Kidney (tissue), 22 donors: ENCODE measurements at places on chromosomes 4 and X.

DNA sequence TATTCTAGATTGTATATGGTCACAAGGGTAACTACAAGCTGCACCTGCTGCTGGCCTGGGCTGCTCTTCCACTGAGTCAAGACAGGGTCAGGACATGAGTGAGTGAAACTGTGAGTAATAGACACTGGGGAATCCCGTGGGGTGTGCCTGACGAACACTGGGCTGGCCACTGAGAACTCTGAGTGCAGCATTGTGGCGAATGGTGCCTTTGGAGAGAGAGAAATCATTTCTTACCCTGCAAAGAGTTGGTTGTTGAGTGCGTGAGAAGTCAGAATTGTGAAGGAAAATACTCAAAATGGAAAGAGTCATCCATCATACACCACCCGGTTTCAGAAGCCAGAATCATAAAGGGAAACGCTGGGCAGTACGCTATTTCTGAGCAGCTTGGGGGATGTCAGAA is 43.1 kb upstream of the LSM6 start:
- H3K27ac ChIP-seq, result no peak overlapping the region
- H3K4me3 ChIP-seq, result no peak overlapping the region
- no peaks in the 10 kb centered on the region for H3K36me3 ChIP-seq
- DNase-seq, result no peak
- no peaks in the 10 kb centered on the region for H3K27me3 ChIP-seq

DNA sequence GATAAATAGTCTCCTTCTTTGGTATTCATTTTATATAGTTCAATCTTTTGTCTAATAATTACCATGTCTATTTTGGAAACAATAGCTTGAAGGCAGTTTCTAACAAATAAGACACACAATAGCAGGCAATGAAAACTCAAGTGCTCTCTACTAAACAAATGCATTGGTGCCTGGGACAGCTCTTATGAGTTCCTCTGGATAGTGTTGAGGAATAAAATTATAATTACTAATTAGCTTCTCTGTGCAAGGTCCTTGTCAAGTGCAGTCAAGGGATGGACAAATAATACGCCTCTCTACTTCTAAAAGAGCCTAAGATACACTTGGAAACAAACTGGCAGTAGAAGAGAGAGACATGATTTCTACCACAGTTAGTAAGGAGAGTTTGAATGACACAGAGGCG is 229.0 kb upstream of the GLRA2 start:
- H3K4me1 ChIP-seq, result no peaks in the 10 kb centered on the region
- no peak overlapping the region for H3K27ac ChIP-seq
- no peaks in the 10 kb centered on the region for H3K36me3 ChIP-seq
- H3K27me3 ChIP-seq, result no peaks in the 10 kb centered on the region
- no peak for DNase-seq
- H3K4me3 ChIP-seq, result no peak overlapping the region

- H3K4me3 ChIP-seq, result no peak overlapping the region
- H3K36me3 ChIP-seq, result no peaks in the 10 kb centered on the region
- no peaks in the 10 kb centered on the region for H3K4me1 ChIP-seq
- no peak overlapping the region for H3K27ac ChIP-seq
- DNase-seq, result no peak
Observed at GRCh38 chr4:55020131-55020530, 105.3 kb downstream of the KDR start.

DNA sequence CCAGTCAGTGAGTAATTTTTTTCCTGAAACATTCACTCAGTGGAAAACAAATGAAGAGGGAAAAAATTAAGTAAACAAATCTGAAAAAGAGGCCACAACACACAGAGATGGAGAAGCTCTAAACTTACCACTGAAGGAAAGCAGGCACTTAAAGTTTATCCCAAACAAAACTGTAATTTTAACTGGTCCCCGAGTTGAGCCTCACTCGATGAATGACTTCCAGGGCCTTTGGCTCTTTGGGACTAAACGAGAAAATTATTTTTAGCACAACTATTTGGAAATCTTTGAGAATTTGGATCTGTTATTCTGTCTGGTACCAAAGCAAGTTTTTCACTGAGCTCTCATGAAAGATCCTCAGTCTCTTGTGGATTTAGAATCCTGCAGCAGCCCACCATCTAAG is at the start of gene C1QTNF7:
TSS of gene C1QTNF7 (plus strand) at position 333 of the 400 bp plus-strand sequence. CDS start 7,711 bp downstream, outside the sequence.
- H3K27me3 ChIP-seq, result no peaks in the 10 kb centered on the region
- no peak within 1 kb of the TSS for H3K27ac ChIP-seq
- no peaks in the 10 kb centered on the region for H3K36me3 ChIP-seq
- H3K4me1 ChIP-seq, result no peaks in the 10 kb centered on the region
- no peak for DNase-seq
- no peak within 1 kb of the TSS for H3K4me3 ChIP-seq

DNA sequence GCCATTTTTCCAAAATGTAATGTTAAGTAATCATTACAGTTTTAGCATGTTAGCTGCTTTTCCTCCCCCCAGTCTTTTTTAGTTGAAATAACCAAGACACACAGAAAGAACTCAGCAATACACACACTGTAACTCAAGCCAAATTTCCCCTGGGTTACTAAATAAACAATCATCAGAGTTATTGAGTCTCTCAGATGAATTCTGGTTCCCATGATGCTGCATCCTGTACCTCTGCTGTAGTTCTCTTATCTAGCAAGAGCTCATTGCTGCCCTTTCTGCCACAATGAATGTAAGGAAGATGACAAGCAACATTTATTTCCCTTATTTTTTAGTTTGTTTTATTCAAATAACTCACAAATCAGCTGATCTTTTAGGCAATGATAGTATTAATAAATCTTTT is 185.1 kb downstream of the ARHGAP6 start:
- no peak overlapping the region for H3K4me3 ChIP-seq
- no peak for DNase-seq
- no peak overlapping the region for H3K27ac ChIP-seq
- no peaks in the 10 kb centered on the region for H3K36me3 ChIP-seq
- H3K4me1 ChIP-seq, result no peaks in the 10 kb centered on the region

DNA sequence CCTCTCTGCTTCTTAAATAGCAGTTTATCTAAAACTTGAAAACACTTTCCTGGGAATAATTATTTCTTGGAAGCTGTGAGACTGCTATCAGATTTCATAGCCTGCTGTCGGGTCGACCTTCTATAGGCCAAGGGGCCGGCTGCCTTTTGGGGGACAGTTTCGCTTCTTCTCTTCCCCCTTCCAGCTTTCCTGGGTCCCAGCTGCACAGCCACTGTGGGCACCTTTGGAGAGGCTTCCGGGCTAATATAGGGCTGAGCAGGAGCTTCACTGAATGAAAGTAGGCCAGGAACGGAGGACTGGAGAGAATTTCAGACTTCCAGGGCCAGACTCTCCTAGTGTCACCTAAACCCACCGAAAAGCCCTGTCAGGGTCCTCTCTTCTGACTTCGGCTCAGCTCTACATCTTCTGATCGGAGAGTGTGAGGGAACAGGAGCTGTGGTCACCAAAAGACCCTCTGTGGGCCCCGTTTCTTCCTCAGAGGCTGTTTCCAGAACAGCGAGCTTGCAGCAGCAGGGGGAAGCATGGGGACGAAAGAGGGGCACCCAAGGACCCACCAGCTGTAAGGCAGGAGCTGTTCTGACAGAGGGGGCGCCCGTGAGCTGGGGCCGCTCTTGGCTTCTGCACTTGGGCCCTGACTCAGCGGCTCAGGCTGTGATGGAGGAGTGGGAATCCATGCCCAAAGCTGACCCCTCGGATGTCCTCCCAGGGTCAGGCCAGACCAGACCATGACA is 620.6 kb downstream of the BCOR start:
- H3K4me3 ChIP-seq, result no peak overlapping the region
- no peaks in the 10 kb centered on the region for H3K36me3 ChIP-seq
- H3K4me1 ChIP-seq, result no peaks in the 10 kb centered on the region
- H3K27ac ChIP-seq, result no peak overlapping the region

DNA sequence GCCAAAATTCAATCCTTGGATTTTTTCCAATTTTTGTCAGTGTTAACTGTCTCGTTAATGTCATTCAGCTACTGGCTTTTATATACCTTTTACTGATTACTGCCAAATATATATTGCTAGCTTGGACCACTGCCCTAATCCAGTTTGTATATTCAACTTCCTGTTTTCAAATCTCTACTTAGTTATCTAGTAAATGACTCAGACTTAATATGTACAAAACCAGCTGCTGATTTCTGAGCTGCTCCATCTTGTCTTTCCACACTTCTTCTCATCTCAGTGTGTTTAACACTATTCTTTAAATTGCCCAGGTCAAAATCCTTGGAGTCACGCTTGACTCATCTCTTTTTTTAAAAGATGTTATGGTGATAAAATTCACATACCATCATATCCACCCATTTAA is 1196.7 kb downstream of the RAPGEF2 start:
- no peak overlapping the region for H3K4me3 ChIP-seq
- no peak overlapping the region for H3K27ac ChIP-seq
- no peaks in the 10 kb centered on the region for H3K27me3 ChIP-seq
- DNase-seq, result no peak
- no peaks in the 10 kb centered on the region for H3K36me3 ChIP-seq

DNA sequence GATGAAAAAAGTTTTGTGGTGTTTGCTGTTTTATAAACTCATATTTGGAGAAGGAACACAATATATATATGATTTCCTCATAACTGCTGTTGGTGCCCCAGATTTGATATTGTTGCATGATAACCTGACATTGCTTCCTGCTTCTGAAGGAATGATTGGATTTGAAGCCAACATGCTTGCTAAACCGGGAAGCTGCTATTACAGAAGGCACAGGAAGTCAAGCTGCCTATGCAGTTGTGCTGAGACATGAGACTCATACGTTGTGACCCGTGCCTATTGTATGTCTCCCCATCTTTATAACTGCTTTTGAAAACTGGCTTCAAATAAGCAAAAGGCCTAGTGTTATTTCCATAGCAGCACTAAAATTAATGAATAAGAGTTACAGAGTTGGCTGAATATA is 32.9 kb downstream of the GAB1 start:
- DNase-seq, result no peak
- no peaks in the 10 kb centered on the region for H3K36me3 ChIP-seq
- H3K27ac ChIP-seq, result no peak overlapping the region
- H3K4me1 ChIP-seq, result peaks cover 11% of the 10 kb centered on the region

DNA sequence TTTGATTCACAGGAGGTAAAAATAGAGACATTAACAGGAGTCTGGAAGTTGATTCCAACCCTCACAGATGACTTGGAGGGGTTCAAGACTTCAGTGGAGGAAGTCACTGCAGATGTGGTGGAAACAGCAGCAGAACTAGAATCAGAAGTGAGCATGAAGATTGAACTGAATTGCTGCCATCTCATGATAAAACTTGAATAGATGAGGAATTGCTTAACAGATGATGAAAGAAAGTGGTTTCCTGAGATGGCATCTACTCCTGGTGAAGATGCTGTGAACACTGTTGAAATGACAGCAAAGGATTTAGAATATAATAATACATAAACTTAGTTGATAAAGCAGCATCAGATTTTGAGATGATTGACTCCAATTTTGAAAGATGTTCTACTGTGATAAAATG is 76.5 kb downstream of the RELL1 start:
- H3K4me1 ChIP-seq, result no peaks in the 10 kb centered on the region
- H3K4me3 ChIP-seq, result no peak overlapping the region
- no peaks in the 10 kb centered on the region for H3K36me3 ChIP-seq
- no peak overlapping the region for H3K27ac ChIP-seq
- no peaks in the 10 kb centered on the region for H3K27me3 ChIP-seq

- H3K4me3 ChIP-seq, result no peak overlapping the region
- no peaks in the 10 kb centered on the region for H3K27me3 ChIP-seq
- no peak overlapping the region for H3K27ac ChIP-seq
- H3K36me3 ChIP-seq, result no peaks in the 10 kb centered on the region
Observed at GRCh38 chr4:2301806-2302205, 39.9 kb upstream of the MXD4 start.

- no peaks in the 10 kb centered on the region for H3K36me3 ChIP-seq
- DNase-seq, result peak; percentile 78
- H3K27ac ChIP-seq, result no peak overlapping the region
- H3K4me3 ChIP-seq, result no peak overlapping the region
- peaks cover 8% of the 10 kb centered on the region for H3K27me3 ChIP-seq
- H3K4me1 ChIP-seq, result no peaks in the 10 kb centered on the region
Observed at GRCh38 chr4:1463088-1463926, 57.1 kb upstream of the NKX1-1 start.

GRCh38 chr4:74044677-74045076 is 6.2 kb upstream of the CXCL3 start:
- no peaks in the 10 kb centered on the region for H3K36me3 ChIP-seq
- no peak overlapping the region for H3K4me3 ChIP-seq
- H3K27ac ChIP-seq, result no peak overlapping the region
- no peaks in the 10 kb centered on the region for H3K27me3 ChIP-seq

GRCh38 chr4:16663732-16664131 is 234.7 kb downstream of the LDB2 start:
- no peaks in the 10 kb centered on the region for H3K36me3 ChIP-seq
- H3K27ac ChIP-seq, result no peak overlapping the region
- no peak overlapping the region for H3K4me3 ChIP-seq
- DNase-seq, result no peak
- no peaks in the 10 kb centered on the region for H3K27me3 ChIP-seq
- H3K4me1 ChIP-seq, result no peaks in the 10 kb centered on the region

- no peaks in the 10 kb centered on the region for H3K27me3 ChIP-seq
- peaks cover 6% of the 10 kb centered on the region for H3K36me3 ChIP-seq
- no peak overlapping the region for H3K4me3 ChIP-seq
- H3K27ac ChIP-seq, result no peak overlapping the region
- H3K4me1 ChIP-seq, result peaks cover 11% of the 10 kb centered on the region
- DNase-seq, result no peak
Observed at GRCh38 chrX:2708592-2709188, 17.6 kb downstream of the CD99 start.

- peaks cover 2% of the 10 kb centered on the region for H3K4me1 ChIP-seq
- no peak overlapping the region for H3K4me3 ChIP-seq
- no peak for DNase-seq
- H3K27ac ChIP-seq, result peak overlapping the region; percentile 24
Observed at GRCh38 chr4:74768857-74769525, 25.3 kb downstream of the BTC start.

DNA sequence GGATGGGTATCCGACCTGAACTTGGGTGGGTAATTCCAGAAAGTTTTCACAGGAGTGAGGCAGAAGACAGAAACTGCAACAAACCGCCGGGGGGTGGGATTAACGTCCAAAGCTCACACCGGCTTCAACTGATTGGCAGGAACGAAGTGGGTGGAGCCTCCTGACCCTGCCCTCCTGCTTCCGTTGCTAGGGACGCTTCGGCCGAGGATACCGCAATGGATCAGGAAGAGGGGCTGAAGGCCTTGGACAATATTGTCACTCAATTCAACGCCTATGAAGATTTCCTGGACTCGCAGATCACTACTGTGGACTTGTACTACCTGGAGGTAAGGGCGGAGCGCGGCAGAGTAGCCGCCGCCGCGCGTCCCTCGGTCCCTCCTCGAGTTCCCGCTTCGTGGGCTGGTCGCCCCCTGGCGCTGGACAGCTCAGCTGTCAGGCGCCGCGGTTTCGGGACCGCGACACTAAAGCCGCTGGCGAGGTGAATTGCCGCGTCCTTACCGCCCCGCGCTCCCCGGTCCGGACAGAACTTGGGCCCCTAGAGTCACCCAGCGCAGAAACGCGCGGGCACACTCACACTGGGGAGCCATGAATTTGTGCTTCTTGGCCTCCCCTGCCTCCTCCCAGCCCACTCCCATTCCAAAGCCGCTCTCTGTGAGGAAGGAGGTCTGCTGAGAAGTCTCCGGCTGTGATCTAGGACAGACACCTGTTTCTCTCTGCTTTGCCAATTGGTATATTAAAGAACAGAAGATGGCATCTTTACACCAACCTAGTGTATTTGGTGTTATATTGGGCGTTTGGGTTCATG is at the start of gene CFAP299:
TSS of gene CFAP299 (plus strand) at position 177 of the 805 bp plus-strand sequence.
- no peak within 1 kb of the TSS for H3K27ac ChIP-seq
- H3K27me3 ChIP-seq, result peaks cover 9% of the 10 kb centered on the region
- no peaks in the 10 kb centered on the region for H3K36me3 ChIP-seq
- H3K4me1 ChIP-seq, result no peaks in the 10 kb centered on the region
- DNase-seq, result peak; percentile 89
